Subcutaneous preadipocyte (primary cell): ENCODE measurements at places on chromosomes 5 and 9. TPM values are rescaled to one million over a fixed set of nuclear protein-coding genes. Genes with fewer than 3 reads are reported as not detected.

The PCDHGB4 gene
- 5.9 and 8.8 TPM in 2 replicates for total RNA-seq

The SPAAR gene
- total RNA-seq, result 0.20 and 0.37 TPM in 2 replicates

The FGF1 gene
- total RNA-seq, result 0.73 and 0.98 TPM in 2 replicates

The LCP2 gene
- not detected in 2 replicates for total RNA-seq

The CCL27 gene
- not detected in 2 replicates for total RNA-seq

The ADAMTSL1 gene
- 134 and 166 TPM in 2 replicates for total RNA-seq

The ZDHHC11B gene
- 0.20 TPM in 1 of 2 replicates, not detected in the other for total RNA-seq

The ORM2 gene
- not detected in 2 replicates for total RNA-seq

The MARCOL gene
- total RNA-seq, result not detected in 2 replicates

The GBA2 gene
- 23.1 and 31.1 TPM in 2 replicates for total RNA-seq

The NFX1 gene
- 27.2 and 36.2 TPM in 2 replicates for total RNA-seq

The CNTFR gene
- total RNA-seq, result 0.20 and 0.37 TPM in 2 replicates

The RANBP3L gene
- under 0.01 TPM in 1 of 2 replicates, not detected in the other for total RNA-seq

The ABHD17B gene
- total RNA-seq, result 14.0 and 15.1 TPM in 2 replicates

The RORB gene
- total RNA-seq, result 0.37 and 1.2 TPM in 2 replicates

The SPATA31D4 gene
- not detected in 2 replicates for total RNA-seq

The HRH2 gene
- not detected in 2 replicates for total RNA-seq

The SLC36A2 gene
- not detected in 2 replicates for total RNA-seq

The WDR38 gene
- total RNA-seq, result not detected in 2 replicates

The STING1 gene
- 18.7 and 23.9 TPM in 2 replicates for total RNA-seq

The FAM169A gene
- under 0.01 and 0.20 TPM in 2 replicates for total RNA-seq

The CARD6 gene
- total RNA-seq, result 17.2 and 24.3 TPM in 2 replicates
